ENCODE measurements at places on chromosomes 2 and 18.

- DNase-seq = no peak
These were observed 3.1 kb downstream of the MGAT5 start for GRCh38 chr2:134256956-134257355.

GRCh38 chr2:70471129-70471528, 82.5 kb downstream of the TGFA start:
- DNase-seq = no peak

GRCh38 chr2:19208479-19209199, 149.8 kb downstream of the OSR1 start:
- no peak for DNase-seq

DNA sequence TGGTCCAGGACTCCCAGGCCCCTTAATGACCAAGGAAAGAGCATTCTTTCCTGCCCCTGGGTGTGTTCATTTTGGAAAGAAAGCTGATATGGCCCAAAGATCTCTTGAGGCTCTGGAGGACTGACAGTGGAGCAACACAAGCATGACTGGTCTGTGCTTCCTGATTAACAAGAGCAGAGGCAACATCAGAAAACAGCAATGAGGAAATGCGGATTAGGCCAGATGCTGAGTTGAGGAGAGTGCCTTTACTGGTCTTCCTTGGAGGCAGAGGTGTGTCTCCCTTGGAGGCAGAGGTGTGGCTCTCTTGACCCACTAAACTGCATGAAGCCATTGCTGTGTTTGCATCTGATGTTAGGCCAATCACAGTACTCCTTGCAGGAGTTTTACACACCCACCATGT, 19.9 kb downstream of the IL36B start:
- DNase-seq = no peak

DNA sequence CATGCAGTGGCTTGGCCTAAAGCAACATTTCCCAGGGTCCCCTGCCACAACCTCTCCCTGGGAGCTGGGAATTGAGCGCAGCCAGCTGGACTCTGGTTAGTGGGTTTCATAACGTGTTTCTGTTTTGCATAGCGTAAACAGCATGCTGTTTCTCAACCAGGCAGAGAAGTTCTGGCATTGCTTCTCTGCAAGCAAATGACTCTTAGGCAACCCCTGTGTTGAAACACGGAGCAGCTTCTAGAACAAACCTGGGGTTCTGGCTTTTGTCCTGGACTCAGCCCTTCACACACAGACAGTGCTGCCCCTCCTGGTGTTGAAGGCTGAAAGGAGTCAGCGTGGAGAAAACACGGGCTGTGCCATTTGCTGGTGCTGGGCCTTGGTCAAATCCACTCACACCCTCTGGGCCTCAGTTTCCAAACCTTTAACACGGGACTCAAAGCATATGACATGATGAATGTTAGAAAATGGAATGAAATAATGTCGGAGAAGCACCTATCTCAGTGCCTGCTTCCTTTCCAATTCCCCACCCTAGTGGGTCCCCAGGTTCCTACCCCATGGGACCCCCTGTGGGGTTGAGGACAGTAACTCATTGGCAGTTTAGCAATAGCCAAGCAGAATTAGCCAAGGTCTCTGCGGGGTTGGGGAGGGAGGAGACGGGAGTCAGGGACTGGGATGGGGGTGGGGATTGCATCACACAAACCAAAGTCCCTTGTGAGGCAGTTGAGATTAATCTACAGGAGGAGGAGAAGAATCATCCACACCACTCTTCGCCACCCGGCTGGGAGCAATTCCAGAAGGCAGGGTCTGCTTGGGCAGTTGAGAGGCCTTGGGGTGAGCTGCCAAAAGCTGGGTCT, 30.2 kb upstream of the IL1R2 start:
- DNase-seq = no peak

DNA sequence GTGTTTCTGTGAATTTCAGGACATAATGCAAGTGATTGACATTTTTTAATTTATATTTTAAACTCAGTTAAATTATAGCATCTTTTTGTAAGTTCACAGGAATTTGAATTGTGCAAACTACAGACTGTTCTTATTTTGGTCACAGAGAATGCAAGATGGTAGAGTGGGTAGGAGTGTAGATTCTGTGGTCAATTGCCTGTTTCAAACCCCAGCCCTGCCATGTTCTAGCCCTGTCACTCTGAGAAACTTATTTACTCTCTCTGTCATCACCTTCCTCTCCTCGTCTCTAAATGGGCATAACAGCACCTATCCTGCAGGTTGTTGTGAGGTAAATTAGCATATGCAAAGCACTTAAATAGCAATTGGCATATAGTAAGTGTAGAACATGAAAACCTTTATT, 879.8 kb downstream of the CPS1 start:
- no peak for DNase-seq

GRCh38 chr18:78643004-78643403, 336.6 kb upstream of the SALL3 start:
- no peak for DNase-seq

DNA sequence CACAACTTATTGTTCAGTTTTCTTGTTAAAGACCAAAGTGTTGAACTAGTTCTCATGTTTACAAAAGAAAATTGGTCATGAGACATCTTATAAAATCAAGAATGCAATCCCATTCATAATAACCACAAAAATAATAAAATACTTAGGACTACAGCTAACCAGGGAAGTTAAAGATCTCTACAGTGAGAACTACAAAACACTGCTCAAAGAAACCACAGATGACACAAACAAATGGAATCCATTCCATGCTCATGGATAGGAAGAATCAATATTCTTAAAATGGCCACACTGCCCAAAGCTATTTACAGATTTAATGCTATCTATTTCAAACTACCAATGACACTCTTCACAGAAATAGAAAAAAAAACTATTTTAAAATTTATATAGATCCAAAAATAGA, 1354.8 kb upstream of the CDH2 start:
- DNase-seq = no peak

DNA sequence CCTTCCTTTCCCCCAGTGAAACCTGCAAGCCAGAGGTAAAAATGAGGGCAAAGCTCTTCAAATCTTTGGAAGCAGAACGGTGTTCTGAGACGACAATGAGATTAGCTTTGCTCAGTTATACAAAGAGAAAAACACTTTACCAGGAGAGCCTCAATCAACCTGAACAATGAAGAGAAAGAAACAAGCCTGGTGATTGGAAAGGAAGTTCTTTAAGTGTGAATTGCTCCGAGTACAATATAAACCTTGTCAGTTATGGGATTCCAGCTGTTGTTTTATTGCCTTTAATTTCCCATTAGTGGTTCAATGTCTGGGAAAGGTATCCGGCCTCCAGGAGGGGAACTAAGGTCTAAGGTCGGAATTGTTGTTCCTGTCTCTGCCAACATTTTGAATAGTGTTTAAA, 901.6 kb downstream of the EPHA4 start:
- no peak for DNase-seq

- DNase-seq = no peak
These were observed 80.3 kb upstream of the HAAO start for GRCh38 chr2:42872721-42873120.
